GM23248 (cell line): ENCODE measurements at places on chromosomes 2 and 18. TPM values are rescaled to one million over a fixed set of nuclear protein-coding genes. Genes with fewer than 3 reads are reported as not detected.
A peak's percentile ranks its signal among the peaks of the same experiment; 100 is the strongest.

The MTLN gene
- polyA plus RNA-seq: 116 and 125 TPM in 2 replicates

GRCh38 chr2:220569112-220569897, 941.9 kb downstream of the SLC4A3 start:
- DNase-seq: no peak

DNA sequence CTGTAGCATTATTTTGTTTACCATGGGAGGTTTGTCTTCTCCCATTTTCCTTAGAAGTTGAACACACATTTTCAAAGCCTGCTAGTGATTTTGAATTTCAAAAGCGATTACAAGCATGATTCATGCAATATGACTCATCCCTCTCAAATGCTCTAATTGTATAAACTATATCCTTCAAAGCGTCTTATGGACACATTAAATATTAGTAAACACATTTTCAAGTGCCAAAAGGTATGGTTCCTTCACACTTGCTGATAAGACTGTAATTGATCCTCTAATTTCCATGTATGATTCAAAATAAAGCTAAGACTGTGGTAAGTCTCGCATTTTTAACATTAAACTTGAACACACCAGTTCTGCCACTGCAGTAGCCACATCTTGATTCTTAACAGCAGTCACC, 512.9 kb downstream of the LRRTM4 start:
- DNase-seq: peak; percentile 3

DNA sequence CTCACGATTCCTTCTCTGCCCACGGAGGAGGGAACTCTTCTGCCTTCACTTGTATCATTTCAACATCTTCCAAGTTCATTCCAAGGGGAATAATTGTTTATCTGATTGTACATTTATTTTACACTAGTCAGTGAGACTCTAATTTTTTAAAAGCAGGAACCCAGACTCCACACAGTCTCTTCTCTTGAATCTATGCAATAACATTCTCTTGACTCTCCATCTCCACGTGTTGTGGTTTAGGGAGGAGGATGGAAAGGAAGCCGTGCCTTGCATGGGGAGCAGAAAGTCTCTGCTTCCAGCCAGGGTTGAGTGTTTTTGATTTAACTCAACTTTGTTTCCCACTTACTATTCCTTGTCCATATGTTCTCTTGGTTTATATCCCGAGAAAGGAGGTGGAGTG, 131.1 kb upstream of the RIOK3 start:
- DNase-seq: no peak

DNA sequence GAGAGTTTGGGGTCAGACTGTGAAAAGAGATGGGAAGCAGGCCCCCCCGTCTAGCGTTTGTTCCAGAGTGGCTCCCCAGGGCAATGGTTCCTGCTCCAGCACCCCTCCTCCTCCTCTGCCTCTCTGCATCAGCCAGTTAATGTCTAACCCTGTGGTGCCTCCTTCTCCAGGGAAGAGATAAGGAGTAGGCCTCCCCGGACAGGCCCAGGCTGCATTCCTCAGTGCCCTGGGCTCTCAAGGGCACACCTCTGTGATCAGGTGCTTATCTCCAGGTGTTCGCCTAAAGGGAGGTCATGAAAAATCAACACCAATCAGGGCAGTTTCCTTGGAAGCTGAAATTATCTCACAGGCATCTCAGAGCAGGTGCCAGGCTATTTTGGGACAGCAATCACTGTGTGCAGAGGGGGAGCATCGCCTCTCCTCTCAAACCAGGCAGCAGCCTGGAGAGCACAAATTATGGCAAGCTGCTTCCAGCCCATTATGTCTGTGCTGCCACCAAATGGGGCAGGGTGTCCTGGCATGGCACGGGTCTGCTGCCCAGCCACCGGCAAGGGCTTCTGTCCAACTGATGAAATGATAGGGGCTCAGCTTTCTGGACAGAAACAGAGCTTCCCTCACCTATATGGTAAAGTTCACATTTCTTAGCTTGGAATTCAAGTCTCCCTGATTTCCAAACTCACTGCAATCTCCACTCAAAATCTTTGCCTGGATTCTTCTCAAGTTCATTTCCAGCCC, 255.8 kb upstream of the SLC14A2 start:
- DNase-seq: no peak

DNA sequence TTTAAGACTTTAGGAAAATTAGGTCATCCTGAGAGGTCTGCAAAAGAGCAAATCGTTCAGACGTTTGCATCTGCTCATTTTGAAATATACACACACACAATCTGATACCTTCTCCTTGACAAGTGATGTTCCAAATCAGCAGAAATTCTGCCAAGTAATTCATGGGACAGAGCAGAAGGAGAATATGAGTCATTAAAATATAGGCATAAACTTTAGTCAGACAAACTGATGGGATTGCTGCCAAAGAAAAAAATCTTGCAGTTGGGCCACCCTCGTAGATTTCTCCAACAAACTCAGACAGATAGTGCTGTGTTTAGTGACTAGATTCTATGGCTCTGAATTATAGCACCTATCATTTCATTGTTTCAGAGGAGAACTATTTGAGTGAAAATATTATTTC, 336.3 kb downstream of the NYAP2 start:
- peak; percentile 87 for DNase-seq

DNA sequence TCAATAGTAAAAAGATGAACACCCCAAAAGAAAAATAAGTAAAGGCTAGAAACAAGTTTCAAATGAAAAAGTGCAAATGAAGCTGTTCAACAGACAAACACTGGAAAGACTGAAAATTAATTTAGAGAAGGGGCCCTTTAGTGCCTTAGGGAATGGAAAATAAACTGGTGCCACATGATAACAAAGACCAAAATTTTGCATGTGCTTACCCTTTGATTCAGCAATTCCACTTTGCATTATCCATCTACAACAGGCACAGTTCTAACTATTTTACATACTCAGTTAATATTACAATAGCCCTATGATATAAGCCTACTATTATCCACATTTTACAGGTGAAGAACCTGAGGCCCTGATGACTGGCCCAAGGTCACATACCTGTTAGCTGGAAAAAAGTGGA, 183.9 kb downstream of the NBAS start:
- DNase-seq: no peak

- peak; percentile 88 for DNase-seq
Measured at GRCh38 chr2:43343573-43344304, 117.3 kb upstream of the ZFP36L2 start.

GRCh38 chr2:217789003-217789735, 213.6 kb downstream of the TNS1 start:
- DNase-seq: peak; percentile 71

DNA sequence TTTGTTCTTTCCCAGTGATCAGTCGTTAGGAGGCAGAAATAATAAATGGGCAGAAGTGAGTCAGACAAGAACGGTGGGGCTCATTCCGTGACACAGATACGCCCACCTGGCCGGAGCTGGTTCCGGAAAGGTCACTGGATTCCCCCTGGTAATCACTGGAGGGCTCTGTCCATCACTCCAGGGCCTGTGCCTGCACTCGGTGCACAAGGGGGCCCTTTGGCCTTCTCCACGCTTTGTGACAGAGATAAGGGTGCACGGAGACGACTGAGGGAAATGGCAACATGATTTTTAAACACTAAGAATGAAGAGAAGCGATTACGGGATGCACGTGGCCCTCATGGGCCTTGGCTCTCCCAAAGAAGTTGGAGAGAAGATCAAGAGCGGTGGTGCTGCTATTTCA, 84.4 kb downstream of the PTGR3 start:
- no peak for DNase-seq

DNA sequence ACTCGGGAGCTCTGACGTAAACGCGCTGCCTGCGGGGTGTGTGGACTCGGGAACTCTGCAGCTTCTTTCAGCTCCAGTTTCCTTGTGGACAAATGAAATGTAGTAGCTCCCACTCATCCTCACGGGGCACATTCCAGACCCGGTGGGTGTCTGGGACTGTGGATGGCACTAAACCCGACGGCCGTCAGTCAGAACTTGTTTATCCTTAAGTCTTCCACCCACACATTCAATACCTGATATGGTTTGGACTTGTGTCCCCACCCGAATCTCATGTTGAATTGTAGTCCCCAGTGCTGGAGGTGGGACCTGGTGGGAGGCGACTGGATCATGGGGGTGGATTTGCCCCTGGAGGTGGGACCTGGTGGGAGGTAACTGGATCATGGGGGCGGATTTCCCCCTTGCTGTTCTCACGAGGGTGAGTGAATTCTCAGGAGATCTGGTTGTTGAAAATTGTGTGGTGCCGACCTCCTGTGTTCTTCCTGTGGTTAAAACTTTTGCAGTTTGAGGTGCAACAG, 81.2 kb upstream of the SNTG2 start:
- no peak for DNase-seq

GRCh38 chr2:7612969-7613368, 695.8 kb downstream of the RNF144A start:
- DNase-seq: peak; percentile 54

- DNase-seq: no peak
Measured at GRCh38 chr18:78554944-78555608, 424.5 kb upstream of the SALL3 start.

The DLGAP1 gene
- 0.13 and 0.29 TPM in 2 replicates for polyA plus RNA-seq

- no peak for DNase-seq
Measured at GRCh38 chr2:239951129-239951734, 73.9 kb downstream of the NDUFA10 start.
